ENCODE measurements at places on chromosomes 3 and 15. TPM values are rescaled to one million over a fixed set of nuclear protein-coding genes. Genes with fewer than 3 reads are reported as not detected.

DNA sequence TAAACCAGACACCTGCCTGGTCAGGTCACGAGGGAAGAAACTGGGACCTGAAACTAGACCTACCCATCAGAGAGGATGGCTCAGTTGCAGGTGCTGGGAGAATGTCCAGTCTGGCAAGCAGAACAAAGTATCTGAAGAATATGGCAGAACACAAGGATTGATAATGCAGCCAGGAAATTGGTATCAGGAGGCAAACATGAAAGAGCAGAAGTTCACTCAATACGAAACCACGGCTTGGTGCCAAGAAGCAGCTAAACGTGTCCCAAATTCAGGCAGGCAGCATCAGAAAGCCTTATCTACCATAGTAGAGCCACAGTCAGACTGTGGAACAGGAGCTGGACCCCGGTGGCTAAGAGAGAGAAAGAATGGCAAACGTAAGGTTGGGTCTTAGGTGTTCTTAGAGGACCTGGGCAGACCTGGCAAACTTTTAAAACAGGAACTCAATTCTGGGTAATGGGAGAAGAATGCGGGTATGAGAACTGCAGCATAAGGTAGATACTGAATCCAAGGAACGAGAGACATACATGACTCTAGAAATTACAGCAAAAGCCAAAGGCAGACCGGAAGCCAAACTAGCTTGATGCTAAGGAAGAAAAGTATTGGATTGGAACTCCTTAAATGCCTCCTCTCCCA is 169.0 kb upstream of the NECTIN3 start:
- DNase-seq, result no peak

- peak; percentile 97 for DNase-seq
These were observed 55.9 kb upstream of the PHLDB2 start for GRCh38 chr3:111803123-111803593.

GRCh38 chr15:100842756-100843730 is 36.6 kb upstream of the ALDH1A3 start:
- no peak for DNase-seq

GRCh38 chr3:25449857-25450256 is 21.8 kb downstream of the RARB start:
- no peak for DNase-seq

DNA sequence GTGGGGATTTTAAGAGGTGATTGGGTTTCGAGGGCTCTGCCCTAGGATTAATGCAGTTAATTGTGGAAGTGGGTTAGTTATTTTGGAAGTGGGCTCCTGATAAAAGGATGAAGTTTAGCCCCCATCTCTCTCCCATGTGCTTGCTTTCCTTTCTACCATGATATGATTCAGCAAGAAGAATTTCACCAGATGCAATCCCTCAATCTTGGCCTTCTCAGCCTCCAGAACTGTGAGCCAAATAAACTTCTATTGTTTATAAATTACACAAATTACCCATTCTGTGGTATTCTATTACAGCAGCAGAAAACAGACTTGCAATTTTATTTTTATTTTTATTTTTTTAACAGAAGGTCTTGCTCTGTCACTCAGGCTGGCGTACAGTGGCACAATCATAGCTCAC is 27.3 kb upstream of the UBE2E1 start:
- DNase-seq, result no peak

DNA sequence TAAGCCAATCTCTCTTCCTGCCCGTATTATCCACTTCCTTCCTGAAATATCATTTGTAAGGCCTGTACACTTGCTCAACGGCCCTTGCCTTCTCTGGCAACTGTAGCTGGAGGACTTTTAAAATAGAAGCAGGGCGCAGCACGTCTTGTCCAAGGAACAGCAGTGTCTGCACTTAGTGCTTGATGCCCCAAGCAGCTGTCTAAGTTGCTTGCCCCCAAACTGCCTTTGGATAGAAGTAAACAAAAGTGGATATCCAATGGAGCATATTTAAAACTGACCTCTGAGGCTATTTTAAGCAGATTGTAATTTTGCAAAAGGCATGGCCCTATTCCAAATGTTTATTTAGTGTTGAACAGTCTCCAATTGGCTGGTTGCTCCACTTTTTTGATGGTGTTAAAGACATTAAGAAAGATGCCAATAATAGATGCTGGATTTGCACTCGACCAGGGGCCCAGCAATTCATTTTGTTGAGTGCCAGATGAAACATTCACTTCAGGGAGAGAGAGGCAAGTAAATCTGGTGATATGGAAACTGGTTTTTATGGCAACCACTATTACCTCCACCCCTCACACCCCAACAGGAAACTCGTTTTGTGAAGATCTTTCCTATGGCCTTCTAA is 526.8 kb upstream of the TBL1XR1 start:
- no peak for DNase-seq

The GP5 gene
- total RNA-seq, result under 0.01 TPM
